WTC11 (cell line): ENCODE measurements at places on chromosomes 4 and X. TPM values are rescaled to one million over a fixed set of nuclear protein-coding genes. Genes with fewer than 3 reads are reported as not detected.

GRCh38 chrX:24427747-24428019, 37.4 kb upstream of the PDK3 start:
- no peak overlapping the region for H3K27ac ChIP-seq
- no peaks in the 10 kb centered on the region for H3K36me3 ChIP-seq
- no peak for DNase-seq
- H3K27me3 ChIP-seq, result peaks cover 16% of the 10 kb centered on the region
- H3K4me3 ChIP-seq, result no peak overlapping the region
- peaks cover 14% of the 10 kb centered on the region for H3K4me1 ChIP-seq

DNA sequence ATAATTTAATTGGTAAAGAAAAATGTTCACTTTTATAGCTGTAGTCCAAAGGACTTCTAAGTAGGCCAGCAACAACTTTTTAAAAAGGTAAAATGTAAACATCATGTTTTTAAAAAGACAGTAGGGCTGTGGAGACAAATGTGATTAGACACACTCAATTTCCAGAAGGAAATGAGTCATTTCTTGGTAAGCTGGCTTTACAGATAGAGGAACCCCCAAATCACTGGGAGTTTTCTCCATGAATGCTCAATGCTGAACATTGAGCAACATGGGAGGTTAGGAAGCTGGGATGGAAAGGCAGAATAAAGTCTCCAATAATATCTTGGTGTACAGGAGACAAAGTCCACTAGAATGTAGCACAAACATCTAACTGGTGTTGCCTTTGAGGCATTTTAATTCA, 121.3 kb downstream of the NWD2 start:
- no peaks in the 10 kb centered on the region for H3K4me1 ChIP-seq
- no peak overlapping the region for H3K4me3 ChIP-seq
- H3K27me3 ChIP-seq, result no peaks in the 10 kb centered on the region
- no peak overlapping the region for H3K27ac ChIP-seq
- DNase-seq, result no peak
- no peaks in the 10 kb centered on the region for H3K36me3 ChIP-seq

DNA sequence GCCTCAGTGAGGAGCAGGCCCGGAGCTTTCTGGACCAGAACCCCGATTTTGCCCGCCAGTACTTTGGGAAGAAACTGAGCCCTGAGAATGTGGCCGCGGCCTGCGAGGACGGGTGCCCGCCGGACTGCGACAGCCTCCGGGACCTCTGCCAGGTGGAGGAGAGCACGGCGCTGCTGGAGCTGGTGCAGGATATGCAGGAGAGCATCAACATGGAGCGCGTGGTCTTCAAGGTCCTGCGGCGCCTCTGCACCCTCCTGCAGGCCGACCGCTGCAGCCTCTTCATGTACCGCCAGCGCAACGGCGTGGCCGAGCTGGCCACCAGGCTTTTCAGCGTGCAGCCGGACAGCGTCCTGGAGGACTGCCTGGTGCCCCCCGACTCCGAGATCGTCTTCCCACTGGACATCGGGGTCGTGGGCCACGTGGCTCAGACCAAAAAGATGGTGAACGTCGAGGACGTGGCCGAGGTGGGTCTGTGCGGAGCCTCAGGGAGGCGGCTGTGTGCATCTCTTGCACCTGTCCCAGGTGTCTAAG, 323 bp downstream of the PDE6B start:
- H3K27me3 ChIP-seq, result peaks cover 3% of the 10 kb centered on the region; the same call in 1 of the 2 replicates
- H3K36me3 ChIP-seq, result no peaks in the 10 kb centered on the region
- H3K4me1 ChIP-seq, result peaks cover 10% of the 10 kb centered on the region
- no peak overlapping the region for H3K4me3 ChIP-seq
- peak; percentile 11 for DNase-seq
- no peak overlapping the region for H3K27ac ChIP-seq

- DNase-seq, result peak; percentile 33
- no peaks in the 10 kb centered on the region; the same call in 1 of the 2 replicates for H3K27me3 ChIP-seq
- H3K36me3 ChIP-seq, result no peaks in the 10 kb centered on the region
- no peak overlapping the region for H3K27ac ChIP-seq
Measured at GRCh38 chr4:18214411-18215055, 193.0 kb upstream of the LCORL start.

GRCh38 chr4:153332936-153333335, 11.6 kb upstream of the MND1 start:
- H3K4me1 ChIP-seq, result peaks cover 22% of the 10 kb centered on the region
- no peak overlapping the region for H3K4me3 ChIP-seq
- no peaks in the 10 kb centered on the region for H3K27me3 ChIP-seq
- H3K36me3 ChIP-seq, result peaks cover 3% of the 10 kb centered on the region

- H3K27me3 ChIP-seq, result no peaks in the 10 kb centered on the region; the same call in none of the 2 replicates
- H3K27ac ChIP-seq, result no peak overlapping the region
- no peak overlapping the region for H3K4me3 ChIP-seq
- no peak for DNase-seq
- no peaks in the 10 kb centered on the region for H3K36me3 ChIP-seq
- peaks cover 12% of the 10 kb centered on the region for H3K4me1 ChIP-seq
Measured at GRCh38 chr4:25113915-25114904, 46.0 kb downstream of the SEPSECS start.

GRCh38 chrX:110561034-110561433, 202.4 kb downstream of the RTL9 start:
- peaks cover 9% of the 10 kb centered on the region for H3K36me3 ChIP-seq
- no peaks in the 10 kb centered on the region for H3K4me1 ChIP-seq
- DNase-seq, result no peak
- H3K27me3 ChIP-seq, result peaks cover 8% of the 10 kb centered on the region
- no peak overlapping the region for H3K4me3 ChIP-seq
- no peak overlapping the region for H3K27ac ChIP-seq

DNA sequence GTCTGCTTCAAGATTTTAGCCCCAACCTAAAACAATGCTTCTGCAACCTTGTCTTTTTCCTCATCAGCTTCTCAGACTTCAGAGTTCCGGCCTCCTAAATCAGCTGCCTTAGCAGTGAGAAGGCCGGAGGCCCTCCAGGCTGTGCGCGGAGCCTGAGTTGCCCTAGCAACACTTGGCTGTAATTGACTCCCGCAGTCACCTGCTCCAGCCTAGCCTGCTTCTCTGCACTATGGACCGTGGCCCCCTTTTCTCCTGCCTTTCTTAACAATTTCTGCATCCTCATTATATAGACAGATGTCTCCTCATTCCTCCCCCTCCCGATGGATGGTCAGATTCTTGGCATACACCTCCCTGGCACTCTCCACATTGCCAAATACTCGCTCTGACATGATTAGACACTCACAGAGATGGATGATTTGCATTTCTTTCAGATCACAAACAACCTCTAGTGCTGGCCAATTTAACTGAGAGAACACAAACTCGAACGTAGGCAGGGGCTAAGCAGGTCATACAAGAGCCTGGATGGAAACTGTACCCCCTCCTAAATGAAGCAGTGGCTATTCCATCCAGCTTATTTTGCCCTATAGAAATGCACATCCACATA, 9.5 kb upstream of the HUWE1 start:
- DNase-seq, result no peak
- H3K27me3 ChIP-seq, result no peaks in the 10 kb centered on the region; the same call in 1 of the 2 replicates
- no peak overlapping the region for H3K4me3 ChIP-seq
- no peak overlapping the region for H3K27ac ChIP-seq

- H3K4me3 ChIP-seq, result no peak overlapping the region
- no peak for DNase-seq
- H3K27me3 ChIP-seq, result no peaks in the 10 kb centered on the region
- peaks cover 9% of the 10 kb centered on the region; the same call in 1 of the 2 replicates for H3K36me3 ChIP-seq
Measured at GRCh38 chr4:113513382-113513781, 248.2 kb downstream of the CAMK2D start.

GRCh38 chr4:21992330-21992729, 43.8 kb upstream of the KCNIP4 start:
- H3K36me3 ChIP-seq, result peaks cover 8% of the 10 kb centered on the region
- no peak overlapping the region for H3K27ac ChIP-seq
- no peak overlapping the region for H3K4me3 ChIP-seq
- no peak for DNase-seq
- no peaks in the 10 kb centered on the region for H3K27me3 ChIP-seq

DNA sequence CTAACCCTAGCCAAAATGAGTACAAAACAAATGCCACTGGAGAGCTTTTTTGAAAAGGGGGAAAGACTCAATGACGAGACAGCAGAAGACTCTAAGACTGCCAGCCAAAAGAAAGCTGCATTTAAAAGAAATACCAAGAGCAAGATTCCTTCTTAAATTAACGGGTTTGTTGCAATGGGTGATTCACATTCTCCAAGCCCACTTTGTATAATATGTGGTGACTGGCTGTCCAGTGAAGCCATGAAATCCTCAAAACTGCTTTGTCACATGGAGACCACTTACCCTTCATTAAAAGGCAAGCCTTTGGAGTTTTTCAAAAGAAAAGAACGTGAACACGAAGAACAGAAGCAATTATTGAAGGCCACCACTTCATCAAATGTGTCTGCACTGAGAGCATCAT, 68.2 kb downstream of the MRPL1 start:
- H3K27me3 ChIP-seq, result no peaks in the 10 kb centered on the region
- peaks cover 8% of the 10 kb centered on the region for H3K36me3 ChIP-seq
- no peaks in the 10 kb centered on the region for H3K4me1 ChIP-seq
- no peak overlapping the region for H3K4me3 ChIP-seq
- H3K27ac ChIP-seq, result 0 out of 2 replicates have a peak overlapping the region, but pooled peaks have one; percentile 61
- DNase-seq, result no peak

- peaks cover 12% of the 10 kb centered on the region for H3K4me1 ChIP-seq
- H3K27ac ChIP-seq, result no peak overlapping the region
- DNase-seq, result no peak
- H3K36me3 ChIP-seq, result no peaks in the 10 kb centered on the region
- H3K4me3 ChIP-seq, result no peak overlapping the region
Measured at GRCh38 chr4:95059663-95060062, 301.9 kb downstream of the BMPR1B start.

DNA sequence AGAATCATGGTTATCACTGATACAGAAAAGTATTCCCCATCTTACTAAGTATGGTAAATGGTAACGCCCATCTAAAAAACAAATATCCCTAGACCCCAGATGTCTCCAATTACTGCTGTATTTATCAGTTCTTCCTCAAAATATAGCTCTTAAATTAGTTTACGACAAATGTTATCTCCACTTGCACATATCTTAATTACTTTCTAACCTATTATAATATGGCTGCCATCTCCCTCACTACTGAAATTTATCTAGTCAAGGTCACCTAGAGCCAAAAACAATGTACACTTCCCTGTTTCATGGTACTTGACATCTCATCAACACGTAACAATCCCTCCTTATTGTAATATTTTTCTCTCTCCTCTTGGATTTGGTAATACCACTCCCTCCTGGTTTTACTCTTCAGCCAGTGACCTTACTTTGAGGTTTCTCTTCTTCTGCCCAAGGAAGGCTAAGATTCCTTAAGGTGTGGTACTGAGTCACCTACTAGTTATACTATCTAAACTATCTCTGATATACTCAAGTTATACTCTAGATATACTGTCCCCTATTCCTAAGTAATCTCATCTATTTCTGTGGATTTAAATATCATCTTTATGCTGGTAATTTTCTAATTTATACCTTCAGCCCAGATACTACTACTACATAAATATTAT, 8.6 kb downstream of the LCORL start:
- no peak overlapping the region for H3K4me3 ChIP-seq
- no peaks in the 10 kb centered on the region for H3K36me3 ChIP-seq
- peaks cover 18% of the 10 kb centered on the region for H3K4me1 ChIP-seq
- no peak for DNase-seq
- H3K27ac ChIP-seq, result no peak overlapping the region; the same call in 1 of the 2 replicates
- no peaks in the 10 kb centered on the region for H3K27me3 ChIP-seq

GRCh38 chr4:187046471-187046870, 322.8 kb upstream of the FAT1 start:
- H3K27ac ChIP-seq, result no peak overlapping the region
- H3K36me3 ChIP-seq, result peaks cover 31% of the 10 kb centered on the region
- no peaks in the 10 kb centered on the region for H3K4me1 ChIP-seq
- H3K4me3 ChIP-seq, result no peak overlapping the region
- no peak for DNase-seq

DNA sequence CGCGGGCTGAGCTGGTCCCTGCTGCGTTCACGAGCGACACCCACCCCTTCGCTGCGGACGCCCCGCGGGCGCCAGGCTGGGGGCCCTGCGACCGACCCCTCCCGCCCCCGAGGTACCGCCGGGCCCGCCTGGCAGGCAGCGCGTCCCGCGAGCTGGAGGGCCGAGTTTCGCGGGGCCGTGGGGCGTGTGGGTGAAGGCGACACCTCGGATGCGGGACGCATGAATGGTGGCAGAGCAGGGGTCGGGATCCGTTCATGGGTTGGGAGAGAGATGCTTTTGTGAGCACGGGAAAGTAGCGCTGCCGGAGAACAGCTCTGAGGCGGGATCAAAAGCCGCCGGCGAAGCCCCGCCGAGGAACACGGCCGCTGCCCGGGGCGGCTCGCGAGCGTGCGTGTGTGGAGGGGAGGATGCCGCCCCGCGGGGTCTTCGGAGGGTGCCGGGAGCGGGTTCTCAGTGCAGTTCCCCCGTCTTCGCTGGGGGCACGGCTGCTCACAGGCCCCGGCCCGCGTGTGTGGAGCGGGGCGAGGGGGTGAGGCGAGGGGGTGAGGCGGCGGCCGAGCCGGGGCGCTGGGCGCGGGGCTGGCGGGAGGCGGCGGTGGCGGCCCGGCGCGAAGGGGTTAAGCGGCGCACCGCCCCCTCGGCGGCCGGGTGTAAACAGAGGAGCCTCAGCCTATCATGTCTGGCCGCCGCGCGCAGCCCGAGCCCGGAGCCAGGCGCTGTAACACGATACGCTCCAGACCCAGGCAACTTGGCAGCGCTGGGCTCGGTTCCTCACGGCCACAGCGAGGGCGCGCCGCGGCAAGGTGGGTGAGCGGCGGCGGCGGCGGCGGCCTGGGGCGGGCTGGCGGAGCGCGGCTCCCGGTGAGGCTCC, 205.3 kb downstream of the TENM3 start:
- H3K4me3 ChIP-seq, result peak overlapping the region; percentile 84
- H3K27me3 ChIP-seq, result peaks cover 8% of the 10 kb centered on the region
- H3K4me1 ChIP-seq, result peaks cover 41% of the 10 kb centered on the region
- no peaks in the 10 kb centered on the region for H3K36me3 ChIP-seq
- H3K27ac ChIP-seq, result no peak overlapping the region

- H3K27ac ChIP-seq, result no peak overlapping the region
- H3K27me3 ChIP-seq, result no peaks in the 10 kb centered on the region
- no peak overlapping the region for H3K4me3 ChIP-seq
- H3K4me1 ChIP-seq, result no peaks in the 10 kb centered on the region; the same call in 1 of the 2 replicates
- DNase-seq, result no peak
- H3K36me3 ChIP-seq, result no peaks in the 10 kb centered on the region
Measured at GRCh38 chr4:81723927-81724587, 252.3 kb upstream of the RASGEF1B start.

GRCh38 chr4:15143551-15143950, 141.3 kb downstream of the CPEB2 start:
- peaks cover 22% of the 10 kb centered on the region for H3K4me1 ChIP-seq
- H3K36me3 ChIP-seq, result no peaks in the 10 kb centered on the region
- DNase-seq, result no peak
- no peak overlapping the region for H3K4me3 ChIP-seq
- no peak overlapping the region for H3K27ac ChIP-seq

The ENPEP gene
- total RNA-seq, result 0.33 to 0.98 TPM (median 0.39 TPM) in 3 replicates

The TMEM156 gene
- total RNA-seq, result 0.24 TPM in 1 of 3 replicates, not detected in the others

The ATP1B4 gene
- total RNA-seq, result not detected in 3 replicates

The ATOH1 gene
- 0.60 to 0.62 TPM (median 0.61 TPM) in 3 replicates for total RNA-seq

The WNK3 gene
- total RNA-seq, result 24.3 to 27.5 TPM (median 27.5 TPM) in 3 replicates

The XAGE1A gene
- total RNA-seq, result not detected in 3 replicates

The SULT1E1 gene
- not detected in 3 replicates for total RNA-seq

The GPR34 gene
- total RNA-seq, result 0.09 TPM in 1 of 3 replicates, not detected in the others

The CLIC2 gene
- 0.66 to 1.3 TPM (median 1.1 TPM) in 3 replicates for total RNA-seq

The GSX2 gene
- not detected in 3 replicates for total RNA-seq

The IL9R gene
- total RNA-seq, result 1.3 to 2.0 TPM (median 1.9 TPM) in 3 replicates
